ENCODE measurements at places on chromosomes 16 and 17. TPM values are rescaled to one million over a fixed set of nuclear protein-coding genes. Genes with fewer than 3 reads are reported as not detected.
A peak's percentile ranks its signal among the peaks of the same experiment; 100 is the strongest.

DNA sequence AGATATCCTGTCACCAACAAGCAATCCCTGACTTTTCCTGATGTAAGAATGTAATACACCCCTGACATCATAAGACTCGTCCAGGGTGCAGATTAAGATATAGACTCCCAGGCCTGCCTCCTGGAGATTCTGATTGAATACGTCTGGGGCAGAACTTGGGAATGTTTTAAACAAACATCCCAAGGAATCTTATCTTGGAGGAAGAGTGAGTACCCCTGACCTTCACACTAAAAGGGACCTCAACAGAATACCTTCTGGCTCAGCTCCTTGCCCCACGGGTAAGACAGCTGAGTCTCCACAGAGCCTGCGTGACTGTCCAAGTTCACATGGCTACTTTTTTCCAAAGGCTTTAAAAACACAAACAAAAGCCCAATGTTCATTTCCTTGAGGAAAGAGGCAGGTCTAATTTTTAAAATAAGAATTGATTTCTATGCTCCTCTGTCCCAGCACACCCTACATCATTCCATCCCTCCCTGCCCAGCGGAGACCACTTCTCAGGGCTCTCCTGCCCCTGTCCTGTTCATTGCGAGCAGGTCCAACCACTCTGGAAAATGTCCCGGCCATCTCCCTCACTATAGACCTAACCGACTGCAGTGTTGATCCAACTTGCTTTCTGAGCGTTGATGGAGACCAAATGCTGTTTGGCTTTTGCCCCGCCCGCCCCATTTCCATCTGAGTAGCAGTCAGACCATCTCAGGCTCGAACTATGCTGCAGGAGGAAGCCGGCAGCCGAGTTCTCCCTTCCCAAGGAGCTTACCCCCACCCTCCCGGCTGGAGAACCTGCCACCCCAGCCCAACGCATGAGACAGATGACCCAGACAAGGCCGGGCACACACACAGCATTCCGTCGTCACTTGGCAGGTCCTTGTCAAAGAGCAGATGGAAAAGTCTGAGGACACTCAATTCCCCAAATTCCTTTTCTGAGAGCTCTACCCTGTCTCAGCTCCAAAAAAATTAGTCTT is 44.1 kb upstream of the MYH10 start:
- DNase-seq = no peak

DNA sequence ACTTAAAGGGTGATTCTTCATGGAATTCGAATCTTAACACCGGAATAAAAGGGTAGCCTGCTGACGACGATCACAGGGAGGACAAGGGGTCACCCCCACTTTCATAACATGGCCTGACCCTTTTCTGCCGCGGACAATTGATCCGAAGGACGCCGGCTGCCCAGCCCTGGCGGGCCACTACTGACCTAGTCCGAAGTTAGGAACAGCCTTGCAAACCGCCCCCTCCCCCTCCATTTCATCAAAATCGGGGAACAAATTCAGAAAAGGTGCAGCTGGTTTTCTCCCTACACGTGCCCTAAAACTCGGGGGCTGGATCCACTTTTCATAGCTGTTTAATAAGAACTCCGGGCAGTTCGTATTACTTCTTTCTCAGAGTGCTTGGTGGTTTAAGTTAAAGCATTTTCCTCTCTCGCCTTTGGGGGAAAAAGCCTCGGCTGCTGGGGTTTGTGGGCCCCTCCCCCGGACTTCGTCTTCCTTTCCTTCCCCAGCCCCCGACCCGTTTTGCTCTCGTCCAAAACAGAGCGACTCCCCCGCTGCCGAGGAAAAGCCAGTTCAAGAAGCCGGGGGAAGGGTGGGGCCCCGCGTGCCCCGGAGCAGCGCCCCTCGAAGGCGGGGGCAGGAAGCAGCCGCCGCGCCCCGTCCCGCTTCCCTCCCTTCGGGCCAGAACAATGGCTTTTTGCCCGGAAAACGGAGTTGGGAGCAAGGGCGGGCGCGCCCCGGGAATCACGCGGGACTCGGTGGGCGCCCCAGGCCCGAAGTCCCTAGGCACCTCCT is 641 bp upstream of the CBX2 start:
- no peak for DNase-seq

DNA sequence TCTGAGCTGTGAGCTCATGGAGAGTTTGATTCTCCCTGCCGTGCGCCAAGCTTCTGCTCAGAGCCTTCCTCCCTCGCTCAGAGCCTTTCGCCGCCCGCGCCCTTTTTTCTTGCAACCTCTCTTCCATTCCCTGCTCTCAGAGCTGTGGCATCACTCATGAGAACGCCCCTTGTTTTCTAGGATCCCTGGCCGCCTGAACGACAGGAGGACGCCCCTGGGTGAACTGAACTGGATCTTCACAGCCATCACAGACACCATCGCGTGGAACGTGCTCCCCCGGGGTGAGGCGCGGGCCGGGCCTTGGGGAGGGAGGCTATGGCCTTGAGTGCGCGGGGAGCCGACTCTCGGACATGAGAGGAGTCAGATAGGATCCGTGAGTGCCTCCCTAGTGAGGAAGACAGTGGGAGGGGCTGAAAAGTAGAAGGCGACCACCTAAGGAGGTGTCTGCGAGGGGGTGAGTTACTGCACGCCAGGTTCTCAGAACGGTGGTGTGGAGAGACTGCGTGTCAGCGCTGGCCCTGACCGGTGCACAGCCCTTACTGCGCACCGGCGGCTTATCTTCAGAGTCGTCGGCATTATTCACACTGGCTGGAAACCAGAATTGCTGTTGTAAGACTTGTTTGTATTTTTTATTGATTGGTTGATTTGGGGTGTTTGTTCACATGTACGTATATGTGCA is 169.5 kb upstream of the CHMP6 start:
- DNase-seq = peak; percentile 46

DNA sequence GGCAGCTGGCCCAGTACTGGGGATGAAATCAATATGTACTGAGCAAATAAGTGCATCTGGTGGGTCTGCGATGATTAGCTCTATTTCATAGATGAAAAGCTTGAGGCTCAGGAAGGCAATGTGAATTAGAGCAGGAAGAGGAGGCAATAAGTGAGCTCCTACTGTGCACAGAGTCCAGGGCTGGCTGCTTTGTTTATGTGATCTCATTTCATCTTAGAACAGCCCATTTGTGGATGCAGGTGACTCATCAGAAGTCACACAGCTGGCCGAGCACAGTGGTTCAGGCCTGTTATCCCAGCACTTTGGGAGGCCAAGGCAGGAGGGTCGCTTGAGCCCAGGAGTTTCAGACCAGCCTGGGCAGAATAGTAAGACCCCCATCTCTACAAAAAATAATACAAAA is 7.1 kb downstream of the TMEM114 start:
- DNase-seq = no peak

DNA sequence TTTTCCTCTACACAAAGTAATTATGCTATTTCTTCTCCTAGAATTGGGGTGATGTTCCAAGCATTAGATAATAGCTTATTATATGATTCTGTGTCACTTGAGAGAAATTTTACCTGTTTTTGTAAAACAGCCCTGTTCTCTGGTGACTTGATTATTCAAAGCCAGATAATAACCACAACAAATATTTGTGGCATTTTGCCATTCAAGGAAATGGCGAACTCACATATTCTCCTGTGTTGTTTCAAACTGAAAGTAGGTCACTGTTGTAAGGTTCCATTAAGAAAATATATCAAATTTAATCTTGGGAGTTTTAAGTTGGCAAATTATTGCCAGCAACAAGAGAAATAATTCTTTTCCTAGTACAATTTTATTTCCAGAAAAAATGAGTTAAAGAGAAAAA is 124.8 kb downstream of the STXBP4 start:
- no peak for DNase-seq

- DNase-seq = no peak
Measured at GRCh38 chr16:10107081-10107480, 75.1 kb downstream of the GRIN2A start.

- DNase-seq = no peak
Measured at GRCh38 chr16:30567991-30568638, 3.4 kb downstream of the ZNF688 start.

DNA sequence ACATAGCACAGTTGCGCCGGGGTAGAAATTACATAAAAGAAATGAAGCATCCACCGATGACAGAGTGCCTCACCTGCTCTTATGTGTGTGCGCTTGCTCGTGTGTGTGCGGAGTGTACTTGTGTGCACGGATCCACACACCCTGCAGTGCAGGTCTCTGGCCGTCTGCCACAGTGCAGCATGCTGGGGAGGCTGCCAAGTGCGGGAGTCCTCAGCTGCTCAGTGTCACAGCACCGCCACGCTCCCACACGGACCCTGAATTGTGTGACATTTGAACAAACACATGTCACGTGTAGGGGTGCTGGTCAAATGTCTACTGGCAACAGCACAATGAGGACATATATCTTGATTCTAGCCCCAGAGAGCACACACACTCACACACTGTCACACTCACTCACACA is 243.0 kb upstream of the MYOCD start:
- peak; percentile 65 for DNase-seq

- no peak for DNase-seq
Measured at GRCh38 chr17:33164169-33164881, 128.8 kb downstream of the ASIC2 start.

GRCh38 chr17:4936436-4936835 is 3.4 kb downstream of the SLC25A11 start:
- DNase-seq = no peak

- DNase-seq = no peak
Measured at GRCh38 chr16:48383877-48384519, 1.2 kb downstream of the SIAH1 start.

GRCh38 chr16:11717811-11718210 is 24.8 kb downstream of the TXNDC11 start:
- no peak for DNase-seq

DNA sequence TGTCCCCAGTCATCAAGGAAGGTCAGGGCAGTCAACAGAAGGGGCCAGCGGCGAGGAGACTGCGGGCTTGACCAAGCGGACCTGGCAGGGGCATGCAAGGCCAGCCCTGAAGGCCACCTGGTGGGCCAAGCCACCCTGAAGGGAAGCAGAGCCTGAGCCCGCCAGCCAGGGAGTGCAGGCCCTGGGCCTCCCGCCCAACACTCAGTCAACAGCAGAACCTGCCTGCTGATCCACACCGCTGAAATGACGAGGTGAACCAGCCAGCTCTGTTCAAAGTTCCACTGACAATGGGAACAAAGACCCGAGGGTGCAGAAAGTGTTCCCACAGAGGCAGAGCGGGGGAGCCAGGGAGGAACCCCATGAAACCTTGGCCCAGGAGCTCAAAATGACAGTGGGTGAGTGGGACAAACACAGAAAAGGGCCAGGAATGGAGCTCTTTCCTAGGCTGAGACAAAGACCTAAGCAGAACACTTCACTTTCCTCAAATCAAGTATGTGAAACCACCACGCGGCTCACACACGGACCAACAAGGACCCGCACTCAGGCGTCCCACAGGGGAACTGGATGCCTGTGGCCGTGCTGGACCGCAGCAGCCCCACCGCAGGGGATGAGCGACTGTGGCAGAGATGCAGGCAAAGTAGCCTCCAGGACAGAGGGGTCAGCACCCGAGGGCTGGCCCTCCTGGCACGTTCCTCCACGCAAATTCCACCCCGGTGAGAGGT is 12.0 kb downstream of the AXIN1 start:
- DNase-seq = no peak

DNA sequence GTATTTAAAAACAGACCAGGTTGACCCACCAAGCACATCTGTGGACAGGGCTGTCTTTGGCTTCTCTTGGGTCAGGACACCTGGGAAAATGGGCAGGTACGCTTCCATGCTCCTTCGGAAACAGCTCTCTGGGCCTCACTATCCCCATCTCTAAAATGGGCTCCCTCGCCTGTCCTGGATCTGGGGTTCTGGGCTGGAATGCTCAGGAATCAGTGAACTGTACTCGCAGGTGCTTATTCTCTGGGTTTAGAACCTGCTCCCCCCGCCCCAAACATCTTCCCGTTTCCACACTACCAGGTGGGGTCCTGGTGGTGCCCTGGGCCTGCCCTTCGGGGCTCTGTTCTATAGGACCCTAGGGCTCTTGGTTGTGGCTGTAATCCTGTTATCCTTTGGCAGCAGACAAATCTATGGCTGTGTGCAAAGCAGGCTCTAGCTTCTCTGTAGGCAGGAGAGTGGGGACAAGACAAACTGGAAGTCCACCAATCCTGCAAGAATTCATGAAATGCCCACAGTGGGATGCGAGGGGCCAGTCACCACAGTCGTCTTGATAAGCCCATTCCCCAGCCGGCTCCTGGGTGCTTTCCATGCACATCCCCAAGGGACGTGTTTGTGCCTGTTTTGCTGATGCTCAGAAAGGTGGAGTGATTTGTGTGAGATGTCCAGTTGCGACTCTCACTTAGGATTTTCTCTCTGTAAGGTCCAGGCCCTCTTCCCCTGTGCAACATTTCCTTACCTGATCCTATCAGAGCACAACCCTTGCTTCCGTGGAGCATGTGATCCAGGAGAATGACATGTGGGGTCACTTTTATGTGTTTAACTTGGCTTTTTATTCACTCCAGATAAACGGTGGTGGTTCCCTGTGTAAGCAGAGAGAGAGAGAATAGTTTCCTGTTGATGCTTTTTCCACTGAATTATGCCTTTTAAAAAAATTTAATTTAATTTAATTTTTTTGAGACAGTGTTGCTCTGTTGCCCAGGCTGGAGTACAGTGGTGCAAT is 37.2 kb downstream of the HAPSTR1 start:
- DNase-seq = peak; percentile 12

GRCh38 chr16:75402159-75402820 is 31.0 kb downstream of the CFDP1 start:
- DNase-seq = no peak

DNA sequence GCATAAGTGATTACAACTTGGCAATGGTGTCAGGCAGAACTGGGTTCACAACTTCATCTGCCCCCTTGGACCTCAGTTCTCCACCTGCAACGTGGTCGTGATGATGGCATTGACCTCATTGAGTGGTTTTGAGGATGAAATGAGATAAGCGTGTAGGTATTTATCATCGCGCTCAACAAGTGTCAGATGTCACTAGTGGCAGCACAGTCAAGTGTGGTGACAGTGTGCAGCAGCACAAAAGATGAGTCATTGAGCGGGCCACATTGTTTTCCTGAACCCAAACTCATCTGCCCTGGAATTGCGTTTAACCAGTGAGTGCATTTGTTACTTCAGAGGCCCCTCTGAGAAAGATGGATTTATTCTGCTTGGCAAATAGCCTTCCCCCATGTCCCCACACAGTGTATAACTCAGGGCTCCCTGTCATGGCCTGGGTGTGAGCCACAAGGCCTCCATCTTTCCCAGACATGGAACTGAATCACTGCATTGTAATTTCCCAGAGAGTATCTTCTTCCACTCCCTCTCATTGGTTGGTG is 20.9 kb downstream of the IRX3 start:
- DNase-seq = no peak

DNA sequence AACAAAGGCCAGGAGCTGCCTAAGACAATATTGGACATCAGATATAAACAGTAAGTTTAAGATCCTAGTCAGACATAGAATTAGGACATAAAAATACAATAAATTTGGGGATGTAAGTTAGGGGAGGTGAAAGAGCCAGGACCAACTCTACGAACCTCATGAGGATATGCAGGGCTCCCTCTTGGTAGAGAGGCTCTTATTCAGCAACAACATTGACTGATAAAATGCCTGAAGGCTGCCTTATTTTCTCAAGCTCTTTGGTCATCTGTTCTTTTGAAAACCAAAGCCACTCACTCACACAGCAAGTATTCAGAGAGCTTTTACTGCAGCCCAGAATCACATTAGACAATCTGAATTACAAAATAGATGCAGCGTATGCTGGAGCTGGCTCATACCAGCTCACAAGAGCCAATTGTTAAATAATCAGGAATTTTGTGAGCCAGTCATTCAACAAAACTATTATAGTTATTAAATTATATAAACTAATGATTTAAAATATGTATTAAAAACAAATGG is 108.6 kb upstream of the CLEC3A start:
- DNase-seq = no peak

The KRTAP4-6 gene
- not detected for total RNA-seq

The RDM1 gene
- not detected for total RNA-seq

The NUBP1 gene
- total RNA-seq = 19.7 TPM

The C17orf78 gene
- not detected for total RNA-seq
